ENCODE measurements at places on chromosomes 2 and 18. TPM values are rescaled to one million over a fixed set of nuclear protein-coding genes. Genes with fewer than 3 reads are reported as not detected.

DNA sequence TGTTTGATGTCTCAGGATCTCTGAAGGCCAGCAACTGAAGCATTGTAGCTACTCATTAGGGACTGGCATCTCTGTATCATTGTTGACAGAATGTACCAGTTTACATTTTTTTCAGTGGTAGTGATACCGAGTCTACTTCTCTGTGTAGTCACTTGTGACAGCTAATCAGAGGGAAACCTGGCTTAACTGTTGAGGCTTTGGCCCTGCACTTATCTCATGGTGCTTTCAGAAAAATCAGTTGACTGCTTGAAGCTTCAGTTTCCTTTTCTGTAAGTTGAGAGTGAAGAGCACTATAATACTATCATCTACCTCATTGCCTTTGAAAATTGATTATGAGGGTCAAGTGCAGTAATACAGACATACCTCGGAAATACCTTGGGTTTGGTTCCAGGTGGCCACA is 90.0 kb downstream of the COMMD1 start:
- DNase-seq: no peak

DNA sequence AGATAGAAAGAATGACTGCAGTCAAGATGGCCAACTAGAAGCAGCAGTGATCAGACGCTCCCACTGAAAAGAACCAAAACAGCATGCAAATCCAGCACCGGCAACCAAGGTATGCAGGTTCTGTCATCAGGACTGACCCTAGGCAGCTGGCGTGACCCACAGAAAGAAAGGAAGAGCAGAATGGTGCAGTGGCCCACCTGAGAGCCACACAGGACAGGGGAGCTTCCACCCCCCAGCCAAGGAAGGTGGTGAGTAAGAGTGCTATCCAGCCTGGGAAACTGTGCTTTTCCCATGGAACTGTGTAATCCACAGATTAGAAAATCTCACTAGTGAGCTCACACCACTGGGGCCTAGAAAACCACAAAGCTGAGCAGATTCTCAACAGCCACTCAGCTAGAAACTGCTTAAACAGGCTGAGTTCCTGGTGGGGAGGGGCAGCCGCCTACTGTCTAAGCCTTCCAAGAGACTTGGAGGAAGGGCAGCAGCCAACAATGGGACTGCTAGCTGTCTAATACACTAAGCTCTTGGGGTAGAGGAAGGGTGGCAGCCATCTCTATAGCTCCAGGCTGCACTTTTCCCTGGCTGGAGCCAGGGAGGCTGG is 127.9 kb downstream of the EVA1A start:
- DNase-seq: no peak

Gene CHCHD5
- total RNA-seq: 27.0 TPM

Gene MREG
- total RNA-seq: 9.4 TPM
